ENCODE measurements at places on chromosomes 11 and 22. TPM values are rescaled to one million over a fixed set of nuclear protein-coding genes. Genes with fewer than 3 reads are reported as not detected.

The PATE2 gene
- total RNA-seq = not detected

The OR8B8 gene
- not detected for total RNA-seq

The KCNQ1OT1 gene
- 2.9 TPM for total RNA-seq

The PGA5 gene
- 0.55 TPM for total RNA-seq

The CCDC73 gene
- total RNA-seq = 0.09 TPM

The PDGFB gene
- total RNA-seq = 19.7 TPM

The CEND1 gene
- total RNA-seq = not detected

The NUDT8 gene
- total RNA-seq = 6.3 TPM

The MLC1 gene
- 0.86 TPM for total RNA-seq

The NTM gene
- total RNA-seq = 30.9 TPM

The FBLN1 gene
- total RNA-seq = 357 TPM

The APOL4 gene
- total RNA-seq = 9.8 TPM

The ADAMTS15 gene
- total RNA-seq = 17.6 TPM

The SYT13 gene
- 6.2 TPM for total RNA-seq

The MS4A1 gene
- 16.6 TPM for total RNA-seq

The ZNRF3 gene
- 10.2 TPM for total RNA-seq

The LDHAL6A gene
- not detected for total RNA-seq

The CNIH2 gene
- total RNA-seq = 1.1 TPM

The SYT12 gene
- total RNA-seq = 0.25 TPM

The TSPAN32 gene
- total RNA-seq = 7.6 TPM

The GP1BB gene
- 5.5 TPM for total RNA-seq

The FIBIN gene
- total RNA-seq = 12.9 TPM

The PRRG4 gene
- 6.3 TPM for total RNA-seq

The VPREB1 gene
- not detected for total RNA-seq

The SMIM35 gene
- total RNA-seq = 0.06 TPM

The ASCL2 gene
- total RNA-seq = 2.4 TPM

The HOATZ gene
- 25.4 TPM for total RNA-seq

The GPR83 gene
- total RNA-seq = 0.06 TPM

The SYCE3 gene
- not detected for total RNA-seq

The RAB38 gene
- 11.7 TPM for total RNA-seq

The C11orf97 gene
- 6.3 TPM for total RNA-seq

The PLEKHB1 gene
- 9.6 TPM for total RNA-seq

The KRTAP5-2 gene
- total RNA-seq = not detected

The JOSD1 gene
- 38.2 TPM for total RNA-seq

The NAA40 gene
- 20.5 TPM for total RNA-seq

The CRYBB3 gene
- total RNA-seq = not detected

The TEX54 gene
- total RNA-seq = not detected

Measured in lung (tissue), 17 donors.